ENCODE measurements at places on chromosomes 3 and 15. TPM values are rescaled to one million over a fixed set of nuclear protein-coding genes. Genes with fewer than 3 reads are reported as not detected.

DNA sequence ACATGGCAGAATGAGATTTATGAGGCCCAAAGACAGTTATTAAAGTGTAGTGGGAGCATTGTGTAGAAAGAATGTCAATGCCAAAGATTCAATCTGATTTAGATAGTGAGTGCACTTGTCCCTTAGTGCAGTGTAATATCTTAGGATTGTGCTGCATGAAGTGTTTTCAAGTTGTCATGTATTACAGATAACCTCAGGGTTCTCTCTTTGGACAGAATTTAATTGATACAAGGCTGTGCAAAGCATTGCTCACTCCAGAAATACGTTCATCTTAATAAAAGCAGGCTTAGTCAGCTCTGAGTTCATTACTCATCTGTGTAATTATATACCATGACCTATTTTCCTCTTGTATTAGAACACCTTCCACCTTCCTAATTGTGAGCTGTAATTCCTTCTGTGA is 16.0 kb upstream of the GPR171 start:
- no peak overlapping the region for H3K4me3 ChIP-seq
- no peaks in the 10 kb centered on the region for H3K4me1 ChIP-seq
- DNase-seq, result no peak
- H3K27ac ChIP-seq, result no peak overlapping the region
- H3K27me3 ChIP-seq, result no peaks in the 10 kb centered on the region

DNA sequence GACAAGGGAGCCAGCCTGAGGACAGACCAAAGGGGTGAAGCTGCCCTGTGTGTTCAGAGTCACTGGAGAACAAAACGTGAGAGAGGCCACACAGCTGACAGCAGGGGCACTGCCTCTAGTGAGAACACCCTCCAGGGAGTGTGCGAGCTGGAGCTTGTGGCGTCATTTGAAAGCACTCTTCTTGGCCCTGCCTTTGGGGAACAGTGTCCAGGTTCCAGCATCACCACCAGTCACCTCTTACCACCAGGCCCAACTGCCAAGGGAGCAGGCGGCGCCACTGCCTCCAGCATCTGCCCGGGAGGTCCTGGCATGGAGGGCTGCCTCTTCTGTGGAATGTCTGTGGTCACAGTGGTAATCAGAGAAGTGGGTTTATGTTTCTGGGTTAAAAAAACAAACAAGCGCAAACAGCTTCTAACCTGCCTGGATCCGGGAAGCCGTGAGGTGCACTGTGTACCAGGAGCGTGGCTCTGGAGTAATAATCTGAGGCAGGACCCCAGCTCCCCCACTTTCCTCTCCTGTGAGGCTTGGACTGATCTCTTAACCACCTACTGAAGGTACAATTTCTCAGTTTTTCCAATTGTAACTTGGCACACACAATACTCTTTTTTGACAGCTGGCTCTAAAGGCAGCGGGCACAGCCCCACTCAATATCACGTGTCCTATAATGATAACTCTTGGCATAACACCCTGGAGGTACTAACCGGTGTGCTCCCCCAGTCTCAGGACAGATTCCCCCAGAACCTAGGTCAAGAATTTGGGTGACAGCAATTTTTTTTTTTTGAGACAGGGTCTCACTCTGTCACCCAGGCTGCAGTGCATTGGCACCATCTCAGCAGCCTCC is 32.2 kb upstream of the CDCP1 start:
- no peak overlapping the region for H3K27ac ChIP-seq
- H3K4me3 ChIP-seq, result no peak overlapping the region
- no peak for DNase-seq
- no peaks in the 10 kb centered on the region for H3K36me3 ChIP-seq
- H3K27me3 ChIP-seq, result peaks cover 7% of the 10 kb centered on the region

GRCh38 chr3:128760881-128761280 is 34.9 kb downstream of the RAB7A start:
- no peak overlapping the region for H3K4me3 ChIP-seq
- H3K27me3 ChIP-seq, result no peaks in the 10 kb centered on the region
- peaks cover 9% of the 10 kb centered on the region for H3K4me1 ChIP-seq
- peaks cover 8% of the 10 kb centered on the region for H3K36me3 ChIP-seq
- no peak for DNase-seq

DNA sequence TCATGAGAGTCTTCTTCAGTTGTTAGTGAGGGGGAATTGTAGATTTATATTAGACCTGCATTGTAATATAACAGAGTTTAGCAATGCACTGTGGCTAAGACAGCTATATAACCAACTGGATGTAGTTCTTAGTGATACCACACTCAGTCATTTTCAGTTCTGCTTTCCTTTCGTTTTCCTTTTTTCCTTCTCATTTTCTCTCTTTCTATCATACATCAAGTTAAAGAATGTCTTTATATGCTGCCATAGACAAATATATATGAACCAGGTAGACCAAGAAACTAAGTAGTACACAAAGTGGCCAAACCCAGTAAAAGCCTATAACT is 43.7 kb upstream of the CD47 start:
- H3K4me1 ChIP-seq, result peaks cover 26% of the 10 kb centered on the region
- H3K36me3 ChIP-seq, result peaks cover 14% of the 10 kb centered on the region
- peak overlapping the region; percentile 15 for H3K4me3 ChIP-seq
- peak; percentile 14 for DNase-seq
- no peak overlapping the region for H3K27ac ChIP-seq

DNA sequence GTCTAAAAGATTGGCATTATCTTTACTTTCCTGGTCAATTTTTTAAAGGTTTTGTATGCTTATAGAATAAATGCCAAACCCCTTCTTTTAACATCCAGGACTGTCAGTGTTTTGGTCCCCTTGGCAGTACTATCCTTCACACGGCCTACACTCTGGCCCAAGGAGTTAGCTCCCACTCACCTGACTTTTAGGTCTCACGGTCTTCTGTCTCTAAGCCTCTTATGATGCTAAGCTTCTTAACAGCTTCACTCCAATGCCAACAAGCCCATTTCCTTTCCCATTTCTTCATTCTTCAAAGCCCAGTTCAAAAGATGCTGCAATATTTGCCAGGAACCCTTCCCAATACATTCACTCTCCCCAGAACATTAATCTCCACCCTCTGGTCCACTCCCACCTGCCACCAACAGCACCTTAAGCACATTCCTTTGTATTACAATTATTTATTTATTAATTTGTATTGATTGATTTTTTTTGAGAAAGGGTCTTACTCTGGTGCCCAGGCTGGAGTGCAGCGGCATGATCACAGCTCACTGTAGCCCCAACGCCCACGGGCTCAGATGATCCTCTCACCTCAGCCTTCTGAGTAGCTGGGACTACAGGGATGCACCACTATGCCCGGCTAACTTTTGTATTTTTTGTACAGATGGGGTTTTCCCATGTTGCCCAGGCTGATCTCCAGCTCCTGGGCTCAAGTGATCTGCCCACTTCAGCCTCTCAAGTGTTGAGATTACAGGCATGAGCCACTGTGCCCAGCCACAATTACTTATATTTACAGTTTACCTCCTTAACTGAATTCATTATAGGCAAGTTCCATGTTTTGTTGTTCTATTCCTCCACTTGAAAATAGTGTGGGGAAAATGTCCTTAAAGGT is 27.8 kb downstream of the IFT80 start:
- H3K27ac ChIP-seq, result peak overlapping the region; percentile 7
- no peak for DNase-seq
- H3K4me1 ChIP-seq, result no peaks in the 10 kb centered on the region
- H3K27me3 ChIP-seq, result no peaks in the 10 kb centered on the region
- H3K36me3 ChIP-seq, result peaks cover 9% of the 10 kb centered on the region

- DNase-seq, result no peak
- no peaks in the 10 kb centered on the region for H3K4me1 ChIP-seq
- no peak overlapping the region for H3K4me3 ChIP-seq
- H3K36me3 ChIP-seq, result no peaks in the 10 kb centered on the region
- H3K27ac ChIP-seq, result no peak overlapping the region
These were observed 553.1 kb upstream of the PPP2R3A start for GRCh38 chr3:135412475-135412874.

Gene OR5K2
- total RNA-seq, result not detected

DNA sequence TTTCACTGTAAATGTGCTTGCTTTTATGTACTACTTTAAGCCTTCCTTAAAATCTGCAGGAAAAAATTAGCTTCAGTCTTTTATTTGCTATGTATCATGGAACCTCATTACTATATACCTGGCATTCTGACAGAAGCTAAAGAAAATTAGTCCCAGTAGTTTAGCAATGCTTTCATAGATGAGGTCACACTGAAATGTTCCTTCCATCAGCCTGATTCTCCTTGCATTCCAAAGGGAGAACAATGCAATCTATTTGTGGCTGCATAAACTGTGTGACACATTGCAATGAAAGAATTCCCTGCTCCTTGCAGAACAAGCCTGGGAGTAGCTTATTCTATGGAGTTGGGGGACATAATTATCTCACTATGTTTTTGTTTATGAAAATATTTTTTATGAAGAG is 691.5 kb upstream of the ARPP21 start:
- no peaks in the 10 kb centered on the region for H3K4me1 ChIP-seq
- DNase-seq, result no peak
- H3K4me3 ChIP-seq, result no peak overlapping the region
- H3K36me3 ChIP-seq, result no peaks in the 10 kb centered on the region

DNA sequence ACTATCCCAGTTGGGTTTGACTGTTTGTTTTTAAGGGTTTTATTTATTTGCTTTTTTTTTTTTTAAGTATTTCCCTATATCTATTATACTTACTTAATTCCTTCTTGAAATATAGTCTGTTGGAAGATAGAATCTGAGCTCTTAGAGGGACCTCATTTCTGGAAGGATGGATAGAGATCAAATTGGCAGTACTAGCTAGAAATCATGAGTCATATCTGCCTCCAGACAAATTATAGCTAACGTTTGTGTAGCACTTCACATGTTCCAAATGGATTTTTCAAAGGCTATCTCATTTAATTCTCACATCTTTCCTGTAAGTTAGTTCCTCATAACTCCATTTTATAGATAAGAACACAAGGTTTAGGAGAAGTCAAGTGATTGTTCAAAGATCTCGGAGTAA is 384.7 kb downstream of the ZIC1 start:
- no peak for DNase-seq
- H3K27ac ChIP-seq, result no peak overlapping the region
- no peaks in the 10 kb centered on the region for H3K36me3 ChIP-seq
- no peaks in the 10 kb centered on the region for H3K4me1 ChIP-seq

GRCh38 chr3:19547665-19548464 is 386.2 kb downstream of the EFHB start:
- H3K36me3 ChIP-seq, result no peaks in the 10 kb centered on the region
- no peaks in the 10 kb centered on the region for H3K4me1 ChIP-seq
- DNase-seq, result no peak
- H3K27ac ChIP-seq, result no peak overlapping the region
- no peak overlapping the region for H3K4me3 ChIP-seq

DNA sequence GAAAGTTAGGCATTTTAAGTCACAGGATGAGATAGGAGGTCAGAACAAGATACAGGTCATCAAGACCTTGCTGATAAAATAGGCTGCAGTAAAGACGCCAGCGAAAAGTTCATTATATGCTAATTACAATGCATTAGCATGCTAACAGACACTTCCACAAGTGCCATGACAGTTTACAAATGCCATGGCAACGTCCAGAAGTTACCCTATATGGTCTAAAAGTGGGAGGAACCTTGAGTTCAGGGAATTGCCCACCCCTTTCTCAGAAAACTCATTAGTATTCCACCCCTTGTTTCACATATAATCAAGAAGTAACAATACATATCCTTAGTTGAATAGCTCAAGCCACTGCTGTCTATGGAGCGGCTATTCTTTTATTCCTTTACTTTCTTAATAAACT is 92.7 kb upstream of the PLXND1 start:
- DNase-seq, result no peak
- no peaks in the 10 kb centered on the region for H3K36me3 ChIP-seq
- no peaks in the 10 kb centered on the region for H3K27me3 ChIP-seq
- H3K4me3 ChIP-seq, result no peak overlapping the region
- no peak overlapping the region for H3K27ac ChIP-seq
- H3K4me1 ChIP-seq, result no peaks in the 10 kb centered on the region

- no peak overlapping the region for H3K4me3 ChIP-seq
- H3K36me3 ChIP-seq, result no peaks in the 10 kb centered on the region
- no peaks in the 10 kb centered on the region for H3K27me3 ChIP-seq
- H3K27ac ChIP-seq, result no peak overlapping the region
These were observed 335.2 kb upstream of the CTDSPL start for GRCh38 chr3:37526511-37526910.

DNA sequence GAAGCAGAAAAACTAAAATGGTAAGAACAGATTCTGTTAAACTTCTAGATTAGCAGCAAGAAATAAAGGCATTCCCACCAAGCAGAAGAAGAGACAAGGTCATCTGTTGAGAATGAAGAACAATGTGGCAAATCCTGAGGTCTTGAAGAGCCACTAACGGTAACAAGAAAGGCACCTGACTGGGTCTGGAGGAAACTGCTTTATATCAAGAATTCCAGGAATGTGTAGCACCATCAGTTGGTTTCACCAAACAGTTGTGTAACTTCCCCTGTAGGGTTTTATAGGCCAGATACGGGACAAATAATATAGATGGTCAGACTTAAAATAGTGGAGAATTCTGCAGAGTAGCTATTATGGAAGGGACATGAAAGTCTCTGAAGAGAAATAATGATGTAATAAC is 57.3 kb downstream of the ACAP2 start:
- no peak overlapping the region for H3K27ac ChIP-seq
- H3K4me3 ChIP-seq, result no peak overlapping the region
- DNase-seq, result no peak
- peaks cover 25% of the 10 kb centered on the region for H3K36me3 ChIP-seq
- no peaks in the 10 kb centered on the region for H3K4me1 ChIP-seq
- H3K27me3 ChIP-seq, result no peaks in the 10 kb centered on the region

DNA sequence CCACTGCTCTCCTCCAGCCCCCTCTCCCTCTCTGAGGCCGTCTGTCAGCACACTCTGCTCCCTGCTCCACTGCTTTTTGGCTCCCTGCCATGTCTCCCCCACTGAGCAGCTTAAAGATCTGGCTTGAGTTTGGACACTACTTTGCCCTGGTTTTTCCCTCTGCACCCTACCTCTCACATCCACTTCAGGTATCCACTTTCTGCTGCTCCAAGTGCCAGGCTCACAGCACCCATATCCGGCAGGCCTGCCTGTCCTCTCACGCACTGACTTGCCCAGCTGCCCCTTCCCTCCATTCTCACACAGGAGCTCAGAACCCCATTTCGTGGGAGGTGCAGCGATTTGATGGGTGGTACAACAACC is 3.7 kb downstream of the DUOX1 start:
- peaks cover 52% of the 10 kb centered on the region for H3K27me3 ChIP-seq
- no peaks in the 10 kb centered on the region for H3K36me3 ChIP-seq
- no peak for DNase-seq
- peaks cover 32% of the 10 kb centered on the region for H3K4me1 ChIP-seq
- H3K27ac ChIP-seq, result no peak overlapping the region

Gene ARMC8
- 62.9 TPM for total RNA-seq

DNA sequence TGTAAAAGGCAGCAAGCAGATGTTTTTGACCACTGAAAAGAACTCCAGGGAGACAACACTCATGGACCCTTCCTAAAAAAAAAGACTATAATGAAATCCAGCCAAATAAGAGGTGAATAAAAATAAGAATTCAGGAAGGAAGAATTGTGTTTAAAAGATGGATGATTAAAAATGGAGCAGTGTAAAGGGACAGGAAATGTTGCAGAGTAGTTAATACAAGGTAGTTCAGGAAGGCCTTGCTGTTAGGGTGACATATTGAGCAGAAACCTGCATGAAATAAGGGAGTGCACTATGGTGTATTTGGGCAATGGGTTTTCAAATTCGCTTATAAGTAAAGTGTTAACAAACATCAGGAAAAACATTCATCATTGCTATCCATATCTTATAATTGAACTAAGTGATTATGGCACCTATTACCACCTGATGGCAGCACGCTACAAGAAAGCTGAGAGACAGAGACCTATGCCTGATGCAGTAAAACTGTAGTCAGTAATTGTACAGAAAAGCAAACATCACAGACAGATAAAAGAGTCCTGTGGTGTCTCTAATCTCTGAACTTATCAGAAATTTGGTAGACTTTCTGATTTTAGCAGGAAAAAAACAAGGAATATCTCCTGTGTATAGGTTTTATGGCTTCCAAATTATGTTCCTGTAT is 5.8 kb upstream of the DBR1 start:
- H3K36me3 ChIP-seq, result no peaks in the 10 kb centered on the region
- no peaks in the 10 kb centered on the region for H3K4me1 ChIP-seq
- peaks cover 8% of the 10 kb centered on the region for H3K27me3 ChIP-seq
- peak; percentile 4 for DNase-seq
- no peak overlapping the region for H3K27ac ChIP-seq

Data from CD4-positive, alpha-beta T cell (primary cell).